ENCODE measurements at places on chromosomes 5 and 9. TPM values are rescaled to one million over a fixed set of nuclear protein-coding genes. Genes with fewer than 3 reads are reported as not detected.

CARTPT gene
- not detected for total RNA-seq

TAL2 gene
- total RNA-seq = not detected

ANXA2R gene
- 3.1 TPM for total RNA-seq

MLANA gene
- not detected for total RNA-seq

BSPRY gene
- not detected for total RNA-seq

ACTL7B gene
- 0.09 TPM for total RNA-seq

CDX1 gene
- not detected for total RNA-seq

STPG3 gene
- total RNA-seq = not detected

MARCOL gene
- total RNA-seq = not detected

GARIN3 gene
- not detected for total RNA-seq

PTGS1 gene
- total RNA-seq = 1.8 TPM

IARS1 gene
- total RNA-seq = 234 TPM

SPINK7 gene
- not detected for total RNA-seq

KIF4B gene
- 0.27 TPM for total RNA-seq

PURA gene
- 18.3 TPM for total RNA-seq

C1QTNF3 gene
- 0.28 TPM for total RNA-seq

DMRT3 gene
- not detected for total RNA-seq

ADAMTS13 gene
- 1.3 TPM for total RNA-seq

LECT2 gene
- not detected for total RNA-seq

BNC2 gene
- total RNA-seq = 15.3 TPM

SPINK6 gene
- not detected for total RNA-seq

CCNO gene
- total RNA-seq = 0.09 TPM

BHMT gene
- not detected for total RNA-seq

SAXO1 gene
- total RNA-seq = not detected

PARP8 gene
- 0.27 TPM for total RNA-seq

CDKN2A gene
- 14.0 TPM for total RNA-seq

RHOBTB3 gene
- total RNA-seq = 64.1 TPM

RGS7BP gene
- total RNA-seq = 3.1 TPM

AFAP1L1 gene
- 118 TPM for total RNA-seq

Data from endothelial cell of coronary artery (primary cell).